Erythroblast (primary cell): ENCODE measurements at places on chromosomes 4 and X.

GRCh38 chr4:110088670-110089069 lies 109.7 kb downstream of the ELOVL6 start:
- peak; percentile 35 for DNase-seq

GRCh38 chrX:70433848-70434351 lies 10.7 kb upstream of the DLG3 start:
- DNase-seq = peak; percentile 84

- DNase-seq = peak; percentile 57
Measured at GRCh38 chr4:76947369-76947768, 2.2 kb upstream of the SEPTIN11 start.

- DNase-seq = no peak
Measured at GRCh38 chr4:76737180-76737579, 160.8 kb downstream of the SOWAHB start.

- DNase-seq = no peak
Measured at GRCh38 chrX:50705042-50705441, 109.0 kb downstream of the SHROOM4 start.

GRCh38 chrX:72137846-72138495 lies 6.3 kb upstream of the RTL5 start:
- DNase-seq = no peak

- DNase-seq = peak; percentile 57
Measured at GRCh38 chrX:46912098-46912602, at the start of gene JADE3. JADE3 (plus strand) TSS chrX:46912421; CDS start chrX:46984895, 72,474 bp downstream.

DNA sequence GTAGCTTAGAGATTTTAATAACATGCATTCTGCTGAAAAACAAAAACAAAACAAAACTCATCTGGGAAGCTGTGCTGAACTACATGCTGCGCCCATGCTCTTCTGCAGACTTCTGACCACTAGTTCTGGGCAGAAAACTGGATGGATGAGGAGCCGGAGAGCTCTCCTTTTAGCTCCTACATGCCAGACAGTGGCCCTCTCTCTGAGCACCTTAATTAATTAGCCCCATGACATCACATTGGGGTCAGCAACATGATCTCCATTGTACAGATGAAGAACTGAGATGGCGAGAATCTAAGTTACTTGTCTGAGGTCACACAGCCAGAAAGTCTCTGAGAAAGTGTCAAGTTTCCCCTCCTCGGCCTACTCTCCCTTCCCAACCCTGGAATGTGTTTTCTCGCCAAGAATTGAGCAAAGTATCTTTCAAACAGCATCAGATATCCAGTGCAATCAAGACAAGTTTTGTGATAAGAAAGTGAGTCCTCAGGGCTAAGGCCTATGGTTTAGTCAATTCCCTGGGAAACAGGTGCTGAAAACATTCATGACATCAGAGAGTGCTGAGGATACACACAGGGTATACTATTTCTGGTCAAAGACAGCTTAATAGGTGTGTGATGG lies 21.6 kb downstream of the SCD5 start:
- DNase-seq = no peak

DNA sequence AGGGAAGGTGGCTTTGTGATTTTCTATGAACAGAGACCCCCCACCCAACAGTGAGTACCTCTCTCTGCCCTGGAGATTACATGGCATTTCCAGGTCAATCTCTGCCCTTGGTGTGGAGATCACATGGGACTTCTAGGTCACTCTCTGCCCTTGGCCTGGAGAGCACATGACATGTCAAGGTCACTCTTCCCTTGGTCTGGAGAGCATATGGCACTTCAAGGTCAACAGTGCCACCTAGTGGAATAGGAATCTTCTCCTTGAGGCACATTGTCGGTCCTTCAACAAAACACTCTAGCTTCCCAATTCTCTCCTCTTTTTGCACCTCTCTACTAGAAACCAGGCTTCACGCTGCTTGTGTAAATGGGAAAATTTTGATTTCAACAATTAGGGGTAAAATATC lies 66.2 kb upstream of the TACR3 start:
- peak; percentile 47 for DNase-seq

GRCh38 chrX:124238268-124238667 lies 94.2 kb upstream of the TEX13D start:
- DNase-seq = no peak

- DNase-seq = no peak
Measured at GRCh38 chrX:39895218-39896110, 202.3 kb downstream of the BCOR start.

GRCh38 chr4:121150003-121150402 lies 14.1 kb downstream of the TNIP3 start:
- no peak for DNase-seq

- no peak for DNase-seq
Measured at GRCh38 chr4:32624943-32625603, 1904.9 kb downstream of the PCDH7 start.

- no peak for DNase-seq
Measured at GRCh38 chr4:42513748-42514492, 116.6 kb downstream of the SHISA3 start.

DNA sequence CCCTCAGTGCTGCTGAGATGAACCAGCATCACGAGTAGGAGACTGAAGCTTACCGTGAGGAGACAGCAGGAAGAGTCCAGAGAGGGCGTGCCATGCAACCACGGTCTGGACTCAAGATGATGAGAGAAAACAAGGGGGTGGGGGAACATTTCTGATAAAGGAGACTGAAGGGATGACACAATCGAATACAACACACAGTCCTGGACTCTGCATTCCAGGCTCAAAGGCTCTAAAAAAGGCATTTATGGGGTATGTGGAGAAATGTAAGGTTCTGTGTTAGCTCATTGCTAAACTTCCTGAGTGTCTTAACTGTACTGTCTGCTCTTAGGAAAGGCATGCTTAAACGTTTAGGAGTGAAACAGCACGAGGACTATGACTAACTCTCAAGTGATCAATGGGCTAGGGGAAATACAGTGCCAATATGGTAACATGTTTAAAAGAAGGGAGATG lies 20.6 kb upstream of the IRAK1 start:
- DNase-seq = peak; percentile 38

- DNase-seq = no peak
Measured at GRCh38 chr4:932713-933070, 432 bp downstream of the TMEM175 start.

GRCh38 chr4:14985161-14985560 lies 17.1 kb upstream of the CPEB2 start:
- DNase-seq = no peak

GRCh38 chrX:44906542-44906941 lies 33.6 kb downstream of the KDM6A start:
- DNase-seq = no peak

GRCh38 chr4:112819729-112820128 lies 182.8 kb downstream of the LARP7 start:
- DNase-seq = no peak

DNA sequence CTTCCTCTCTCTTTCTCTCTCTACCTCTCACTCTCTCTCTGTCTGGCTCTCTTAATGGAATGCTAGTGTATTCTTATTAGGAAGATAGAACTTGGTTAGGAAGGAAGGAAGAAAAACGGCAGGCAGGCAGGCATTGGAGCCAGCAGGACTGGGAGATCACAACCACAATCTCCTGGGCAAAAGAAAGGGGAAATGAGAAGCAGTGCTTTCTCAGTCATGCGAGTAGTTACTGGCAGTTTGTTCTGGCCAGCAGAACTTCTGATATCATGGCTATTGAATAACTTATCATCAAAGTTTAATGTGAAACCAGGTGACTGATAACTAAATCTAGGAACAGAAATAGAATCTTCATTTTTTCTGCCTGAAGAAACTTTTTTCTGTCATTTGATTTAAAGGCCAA lies 60.9 kb upstream of the PAGE1 start:
- no peak for DNase-seq

DNA sequence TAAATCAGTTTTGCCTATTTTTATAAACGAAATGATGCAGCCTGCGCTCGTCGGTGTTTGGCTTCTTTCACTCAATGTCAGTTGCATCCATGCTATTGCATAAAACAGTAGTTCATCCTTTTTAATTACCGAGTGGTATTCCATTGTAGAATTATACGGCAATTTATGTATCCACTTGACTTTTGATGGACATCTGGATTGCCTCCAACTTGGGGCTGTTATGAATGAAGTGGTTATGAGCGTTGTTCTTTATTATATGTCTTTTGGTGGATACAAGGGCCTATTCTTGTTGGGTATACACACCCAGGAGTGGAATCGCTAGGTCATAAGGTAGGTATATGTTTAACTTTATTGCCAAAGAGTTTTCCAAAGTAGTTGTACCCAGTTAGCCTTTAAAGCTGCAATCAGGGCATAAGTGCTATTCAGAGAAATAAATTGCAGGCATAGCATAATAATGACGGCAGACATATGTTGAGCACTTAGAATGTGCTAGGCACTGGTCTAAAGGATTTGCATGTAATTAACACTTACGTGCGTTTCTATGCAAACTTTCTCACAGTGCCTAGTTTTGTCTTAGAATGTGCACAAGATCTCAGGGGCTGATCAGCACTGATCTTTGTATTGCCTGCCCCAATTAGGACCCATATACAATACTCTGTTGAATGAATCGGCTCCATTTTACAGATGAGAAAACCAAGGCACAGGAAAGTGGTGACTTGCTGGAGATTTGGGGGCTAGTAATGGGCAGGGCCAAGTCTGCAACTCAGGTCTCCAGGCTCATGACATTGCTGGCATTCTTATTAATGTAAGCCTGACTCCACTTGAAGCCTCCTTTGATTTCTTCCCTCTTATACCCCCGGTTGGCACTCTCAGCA lies 407.0 kb downstream of the BCOR start:
- no peak for DNase-seq

- no peak for DNase-seq
Measured at GRCh38 chrX:44245733-44246132, 97.7 kb downstream of the EFHC2 start.

GRCh38 chr4:75321484-75321883 lies 192.7 kb downstream of the RCHY1 start:
- no peak for DNase-seq

- no peak for DNase-seq
Measured at GRCh38 chr4:114358901-114359300, 239.7 kb upstream of the UGT8 start.

DNA sequence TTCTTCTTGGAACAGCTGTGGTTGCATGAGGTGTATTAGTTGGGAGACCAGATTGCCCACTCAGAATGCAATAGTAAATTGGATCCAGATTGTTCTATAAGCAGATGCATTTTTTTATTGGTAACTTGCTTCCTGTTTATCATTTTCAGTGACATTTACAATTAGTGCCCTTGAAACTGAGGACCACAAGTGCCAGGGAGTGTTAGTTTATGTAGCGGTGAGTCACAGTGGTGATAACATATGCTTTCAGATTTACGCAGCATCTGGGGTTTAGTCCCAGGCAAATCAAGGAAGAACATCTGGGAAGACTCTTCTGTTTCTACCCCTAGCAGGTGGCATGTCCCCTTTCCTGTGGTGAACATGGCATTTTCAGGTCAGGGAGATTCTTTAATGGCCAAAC lies 24.1 kb downstream of the FRMPD4 start:
- no peak for DNase-seq

GRCh38 chr4:162506253-162506652 lies 342.5 kb upstream of the FSTL5 start:
- DNase-seq = no peak

- no peak for DNase-seq
Measured at GRCh38 chr4:601612-602558, 23.5 kb upstream of the PDE6B start.

DNA sequence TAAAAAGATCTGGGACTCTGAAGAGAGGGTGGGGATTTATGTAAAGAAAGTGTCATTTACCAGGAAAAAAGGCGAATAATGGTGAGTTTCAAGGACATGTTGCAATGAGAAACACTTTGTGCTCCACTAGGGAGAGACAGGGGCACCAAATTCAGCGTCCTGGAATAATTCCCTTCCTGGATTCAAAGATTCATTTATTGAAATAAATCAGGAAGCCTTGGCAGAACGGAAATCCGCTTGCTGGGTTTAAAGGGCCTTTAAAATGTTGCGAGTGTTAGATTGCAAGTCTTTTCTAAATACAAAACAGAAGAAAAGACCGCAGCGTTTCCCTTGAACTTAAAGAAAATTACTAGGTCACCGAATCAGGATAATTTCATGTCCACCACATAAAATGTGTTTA lies 3.8 kb upstream of the ZIC3 start:
- no peak for DNase-seq

- no peak for DNase-seq
Measured at GRCh38 chr4:149211876-149212275, 603.8 kb downstream of the IQCM start.

DNA sequence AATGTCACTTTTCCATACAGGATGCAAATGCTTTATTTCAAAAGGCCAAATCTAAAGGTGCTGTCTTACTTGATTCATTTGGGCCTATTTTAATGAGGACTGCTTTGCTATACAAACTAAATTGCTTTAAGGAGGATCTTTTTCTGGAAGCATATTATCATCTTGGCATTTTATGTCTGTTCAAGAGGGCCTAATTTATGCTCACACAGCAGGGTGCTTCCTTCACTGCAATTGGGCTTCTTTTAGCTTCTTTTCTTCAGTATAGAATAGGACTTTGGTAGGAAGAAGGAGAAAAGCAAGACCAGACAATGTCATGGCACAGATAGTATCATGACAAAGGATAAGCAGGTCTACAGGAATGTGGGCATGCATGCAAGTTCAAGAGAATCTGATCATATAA lies 222.4 kb upstream of the ANKRD50 start:
- DNase-seq = no peak

DNA sequence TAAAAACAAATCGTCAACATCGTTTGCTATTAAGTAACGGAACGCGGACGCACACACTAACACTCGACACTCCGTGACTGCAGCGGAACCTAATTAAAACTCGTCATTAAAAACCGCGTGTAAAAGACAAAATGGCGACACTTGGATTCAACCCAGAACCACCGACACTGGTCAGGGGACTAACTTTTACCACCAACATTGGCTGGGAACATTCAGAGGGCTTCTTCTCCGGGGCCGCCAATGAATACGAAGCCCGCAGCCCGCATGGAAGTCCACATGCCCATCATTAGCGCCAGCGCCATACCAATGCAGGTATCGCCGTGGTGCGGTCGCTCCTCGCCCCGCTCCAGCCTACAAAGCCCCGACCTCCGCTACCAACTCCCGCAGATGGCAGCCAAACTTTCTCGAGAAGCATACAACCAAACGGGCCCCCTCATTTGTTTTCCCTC lies 498 bp downstream of the RBMX start:
- DNase-seq = peak; percentile 76

- DNase-seq = no peak
Measured at GRCh38 chr4:69718396-69719271, 41.8 kb downstream of the SULT1B1 start.

DNA sequence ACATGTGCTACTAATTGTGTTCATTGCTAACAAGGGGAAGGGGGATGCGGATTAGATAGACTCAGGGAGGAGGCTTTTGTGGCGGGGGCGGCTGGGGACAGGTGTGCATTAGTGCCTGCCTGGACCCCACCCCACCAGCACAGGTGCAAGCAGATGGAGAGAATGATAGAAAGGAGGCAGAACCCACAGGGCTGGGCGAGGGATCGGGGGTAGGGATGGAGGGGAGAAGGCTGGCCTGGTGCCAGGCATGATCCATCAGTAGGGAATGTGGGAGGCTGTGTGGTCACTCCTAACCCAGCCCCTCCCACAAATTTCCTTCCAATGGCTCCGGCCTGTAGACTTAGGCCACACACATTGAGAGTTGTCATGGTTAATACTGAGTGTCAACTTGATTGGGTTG lies 30.5 kb upstream of the CRMP1 start:
- no peak for DNase-seq
